ENCODE measurements at places on chromosomes 2 and 18. TPM values are rescaled to one million over a fixed set of nuclear protein-coding genes. Genes with fewer than 3 reads are reported as not detected.

DNA sequence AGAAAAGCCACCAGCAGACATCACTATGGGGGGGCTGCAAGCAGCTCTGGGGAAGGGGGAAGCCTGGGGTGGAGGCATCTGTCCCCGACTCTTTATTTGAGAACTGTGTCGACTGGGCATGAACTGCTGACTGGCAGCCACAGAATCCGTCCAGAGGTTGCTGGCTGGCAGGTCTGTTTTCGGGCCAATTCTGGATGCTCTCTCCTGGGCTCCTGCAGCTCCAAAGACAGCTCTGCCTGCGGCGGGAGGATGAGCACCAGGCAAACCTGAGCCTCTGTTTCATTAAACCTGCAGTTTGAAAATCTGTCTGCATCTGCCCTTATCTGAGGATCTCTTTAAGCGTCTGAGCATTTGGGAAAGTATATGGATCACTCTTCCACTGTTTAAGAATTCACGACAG lies 34.4 kb upstream of the RPL31 start:
- no peak for DNase-seq

DNA sequence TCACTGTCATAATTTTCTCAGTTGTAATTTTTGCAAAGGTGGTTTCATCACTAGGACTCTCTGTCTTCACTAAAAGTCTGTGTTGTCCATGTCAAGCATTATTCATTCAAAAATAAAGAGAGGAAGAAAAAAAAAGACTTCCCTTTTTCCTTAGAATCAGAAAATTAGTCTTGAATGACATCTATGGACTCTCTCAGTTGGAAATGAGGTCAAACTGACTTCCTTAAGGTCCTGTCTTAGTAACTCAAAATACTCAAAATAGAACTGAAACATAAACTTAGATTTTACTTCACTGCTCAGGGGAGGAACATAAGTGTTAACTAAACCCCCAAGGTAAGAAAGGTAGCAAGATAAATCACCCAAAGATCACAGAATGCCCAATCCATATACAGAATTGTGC lies 2.2 kb upstream of the ZNF407 start:
- DNase-seq = no peak

Gene FAM168B
- polyA plus RNA-seq = 134 TPM

DNA sequence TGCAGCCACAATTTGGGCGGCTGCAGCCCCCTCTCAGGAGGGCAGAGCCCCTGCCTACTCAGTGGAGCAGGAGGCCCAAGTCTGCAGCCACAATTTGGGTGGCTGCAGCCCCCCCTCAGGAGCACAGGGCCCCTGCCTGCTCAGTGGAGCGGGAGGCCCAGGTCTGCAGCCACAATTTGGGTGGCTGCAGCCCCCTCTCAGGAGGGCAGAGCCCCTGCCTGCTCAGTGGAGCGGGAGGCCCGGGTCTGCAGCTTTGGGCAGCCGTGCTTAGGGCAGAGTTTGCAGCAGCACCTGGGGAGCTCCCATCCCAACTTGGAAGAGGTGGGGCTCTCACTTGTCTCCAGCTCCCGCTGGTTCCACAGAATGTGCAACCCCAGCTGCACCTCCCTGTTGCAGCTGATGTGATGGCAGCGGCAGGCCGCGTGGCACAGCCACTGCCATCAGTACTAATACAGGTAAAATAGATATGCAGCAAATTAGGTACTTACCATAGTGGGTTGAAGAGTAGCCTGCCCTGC lies 99.4 kb downstream of the TWIST2 start:
- DNase-seq = no peak

- no peak for DNase-seq
Measured at GRCh38 chr2:36824273-36824672, 127.8 kb downstream of the VIT start.

DNA sequence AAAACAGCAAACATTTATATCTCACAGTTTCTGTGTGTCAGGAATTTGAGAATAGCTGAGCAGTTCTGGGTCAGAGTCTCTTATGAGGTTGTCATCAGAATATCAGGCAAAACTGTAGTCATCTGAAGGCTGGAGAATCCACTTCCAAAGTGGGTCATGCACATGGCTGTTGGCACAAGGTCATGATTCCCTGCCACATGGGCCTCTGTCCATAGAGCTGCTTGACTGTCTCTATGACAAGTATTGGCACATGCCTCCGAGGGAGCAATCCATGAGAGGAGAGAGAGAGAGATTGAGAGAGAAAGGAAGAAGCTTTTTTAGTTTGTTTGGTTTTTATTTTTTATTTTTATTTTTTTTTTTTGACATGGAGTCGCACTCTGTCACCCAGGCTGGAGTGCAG lies 101.8 kb upstream of the DDX18 start:
- DNase-seq = no peak

Gene DSG1
- polyA plus RNA-seq = 0.11 TPM

Gene TRIP12
- 182 TPM for polyA plus RNA-seq

Gene CHST9
- polyA plus RNA-seq = 6.3 TPM

Gene KIF1A
- 13.9 TPM for polyA plus RNA-seq

DNA sequence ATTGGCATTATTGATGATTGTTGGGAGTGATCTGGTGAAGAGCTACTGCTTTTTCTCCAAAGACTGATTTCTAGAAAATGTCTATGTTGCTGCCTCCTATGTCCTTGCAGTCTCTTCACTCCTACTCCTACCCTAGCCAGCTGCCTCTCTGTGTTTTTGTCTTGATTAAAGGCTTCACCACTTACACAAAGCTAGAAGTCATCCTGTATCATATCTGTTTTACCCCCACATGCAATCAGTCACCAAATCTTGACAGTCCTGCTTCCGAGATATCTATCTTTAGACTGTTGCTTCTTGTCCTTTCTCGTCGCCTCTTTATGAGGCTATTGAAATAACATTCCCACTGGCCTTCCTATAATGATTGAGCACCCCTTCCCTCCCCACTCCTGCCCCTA lies 84.5 kb upstream of the ITGA4 start:
- DNase-seq = no peak

- no peak for DNase-seq
Measured at GRCh38 chr2:157438863-157439823, 4.7 kb downstream of the CYTIP start.

DNA sequence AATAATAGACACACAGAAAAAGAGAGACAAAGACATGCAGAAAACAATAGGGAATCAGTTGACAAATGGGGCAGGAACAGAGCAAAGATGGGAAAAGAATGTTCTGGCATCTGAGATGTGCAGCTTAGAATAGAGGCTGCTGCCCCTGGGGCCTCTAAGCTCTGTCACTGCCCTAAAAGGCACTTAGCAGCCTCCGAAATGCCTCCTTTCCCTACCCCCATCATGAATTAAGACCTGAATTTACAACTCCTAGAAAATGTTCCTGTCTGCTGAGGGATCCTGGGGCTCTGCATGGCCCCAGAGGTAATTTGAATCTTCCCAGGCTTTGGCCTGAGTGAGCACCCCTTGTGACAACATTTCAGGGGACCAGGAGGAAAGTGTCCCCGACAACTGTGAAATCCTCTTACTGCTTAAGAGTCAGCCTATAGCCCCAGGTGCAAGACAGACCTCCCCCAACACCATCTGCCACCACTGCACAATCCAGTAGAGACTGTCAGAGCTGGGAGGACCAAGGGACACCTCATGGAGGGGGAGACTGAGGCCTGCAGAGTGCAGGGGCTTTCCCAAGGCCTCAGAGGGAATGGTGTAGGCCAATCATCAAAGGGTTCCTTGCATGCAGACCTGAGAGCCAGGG lies 24.8 kb downstream of the MRPL35 start:
- no peak for DNase-seq

Gene RMC1
- polyA plus RNA-seq = 22.9 TPM

DNA sequence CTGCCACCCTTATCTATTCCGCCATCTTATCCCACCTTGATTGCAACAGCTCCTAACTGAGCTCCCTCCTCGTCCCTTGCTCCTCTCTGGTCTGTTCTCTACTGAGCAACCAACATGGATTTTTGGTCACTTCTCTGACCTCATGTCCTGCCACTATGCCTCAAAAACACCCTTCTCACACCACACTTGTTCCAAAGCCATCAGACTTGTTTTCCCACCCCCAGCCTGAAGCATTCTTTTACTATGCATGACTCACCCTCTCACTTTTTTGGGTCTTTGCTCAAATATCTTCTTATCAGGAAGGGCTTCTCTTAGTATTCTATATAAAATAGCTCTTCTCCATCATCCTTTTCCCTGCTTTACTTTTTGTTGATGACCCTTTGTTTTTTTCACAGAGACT lies 2.7 kb upstream of the FAM237A start:
- DNase-seq = no peak

DNA sequence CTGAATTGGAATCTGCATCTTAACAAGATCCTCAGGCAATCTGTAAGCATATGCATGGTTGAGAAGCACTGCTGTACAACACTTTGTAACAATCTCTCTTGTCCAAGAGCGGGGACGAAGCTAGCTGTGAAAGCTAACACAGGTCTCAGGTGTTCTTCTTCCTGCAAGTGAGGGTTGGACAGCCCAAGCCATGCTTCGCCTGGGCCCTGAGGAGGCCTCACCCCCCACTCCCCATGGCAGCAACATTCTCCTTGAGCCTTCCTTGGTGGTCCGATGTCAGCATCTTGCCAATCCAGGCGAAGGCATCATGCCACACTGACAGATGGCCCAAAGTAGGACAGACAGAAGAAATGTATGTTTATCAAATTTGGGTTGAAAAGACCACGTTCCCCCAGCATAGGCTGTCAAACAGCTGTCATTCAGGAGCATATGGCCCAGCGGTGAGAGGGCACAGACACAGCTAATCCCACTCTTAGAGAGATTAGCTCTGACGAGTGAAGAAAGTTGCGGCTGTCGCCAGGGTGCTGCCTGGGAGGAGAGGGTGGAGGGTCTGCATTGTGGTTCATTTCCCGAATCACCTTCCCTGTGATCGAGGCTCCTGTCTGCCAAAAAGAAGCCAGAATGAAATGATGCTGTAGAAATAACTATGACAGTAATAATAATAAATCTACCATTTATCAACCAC lies 344.7 kb downstream of the MYCN start:
- no peak for DNase-seq

Gene SNX17
- 105 TPM for polyA plus RNA-seq

GRCh38 chr2:164735309-164735919 lies 106.2 kb downstream of the COBLL1 start:
- DNase-seq = no peak

GRCh38 chr2:224958462-224958857 lies 83.8 kb downstream of the DOCK10 start:
- no peak for DNase-seq

Gene MC5R
- 0.20 TPM for polyA plus RNA-seq

DNA sequence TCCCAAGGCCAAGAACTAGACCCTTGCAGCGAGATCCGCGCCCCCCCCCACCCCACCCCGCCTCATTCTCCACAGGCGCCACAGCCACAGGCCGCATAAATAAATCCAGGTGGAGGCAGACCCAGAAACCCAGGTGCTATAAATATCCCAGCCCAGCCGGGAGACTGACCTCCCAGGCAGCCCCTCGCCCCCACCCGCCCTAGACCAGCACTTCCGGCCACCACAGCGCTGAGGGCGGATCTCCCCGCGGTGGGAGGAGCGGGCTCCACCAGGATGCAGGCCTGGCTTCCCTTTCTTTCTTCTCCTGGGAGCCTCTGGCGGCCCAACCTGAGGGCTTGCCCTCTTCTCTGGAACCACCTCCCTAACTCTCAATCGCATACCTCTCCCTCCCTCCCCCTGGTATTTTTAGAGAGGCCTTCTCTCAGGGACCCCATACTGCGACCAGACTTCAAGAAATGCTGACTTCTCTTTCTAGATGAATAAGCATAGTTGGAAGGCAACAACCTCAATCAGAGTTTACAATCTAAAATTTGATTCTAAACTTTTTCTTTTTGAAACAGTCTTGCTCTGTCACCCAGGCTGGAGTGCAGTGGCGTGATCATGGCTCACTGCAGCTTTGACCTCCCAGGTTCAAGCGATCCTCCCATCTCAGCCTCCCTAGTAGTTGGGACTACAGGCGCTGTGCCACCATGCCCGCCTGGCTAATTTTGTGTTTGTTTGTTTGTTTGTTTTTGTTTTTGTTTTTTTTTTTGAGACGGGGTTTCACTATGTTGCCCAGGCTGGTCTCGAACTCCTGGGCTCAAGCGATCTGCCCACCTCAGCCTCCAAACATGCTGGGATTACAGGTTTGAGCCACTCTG lies 55.0 kb downstream of the PKDCC start:
- peak; percentile 73 for DNase-seq

DNA sequence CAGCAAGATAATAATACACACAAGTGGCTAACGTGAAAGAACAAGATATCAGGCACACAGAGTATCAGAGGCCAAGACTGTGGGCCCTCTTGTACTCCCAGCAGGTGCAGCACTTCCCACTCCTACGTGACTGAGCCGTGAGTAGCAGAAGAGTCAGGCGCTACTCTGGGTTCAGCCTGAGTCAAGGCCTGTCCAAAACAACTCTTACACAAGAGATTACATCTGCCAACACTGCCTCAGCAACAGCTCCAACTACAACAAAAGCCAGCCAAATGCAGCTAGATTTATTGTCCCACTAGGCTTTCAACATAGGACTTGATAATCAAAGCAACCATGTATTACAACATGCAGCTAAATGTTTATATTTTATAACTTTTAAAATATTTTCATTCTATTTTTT lies 56.2 kb downstream of the ITSN2 start:
- peak; percentile 27 for DNase-seq

DNA sequence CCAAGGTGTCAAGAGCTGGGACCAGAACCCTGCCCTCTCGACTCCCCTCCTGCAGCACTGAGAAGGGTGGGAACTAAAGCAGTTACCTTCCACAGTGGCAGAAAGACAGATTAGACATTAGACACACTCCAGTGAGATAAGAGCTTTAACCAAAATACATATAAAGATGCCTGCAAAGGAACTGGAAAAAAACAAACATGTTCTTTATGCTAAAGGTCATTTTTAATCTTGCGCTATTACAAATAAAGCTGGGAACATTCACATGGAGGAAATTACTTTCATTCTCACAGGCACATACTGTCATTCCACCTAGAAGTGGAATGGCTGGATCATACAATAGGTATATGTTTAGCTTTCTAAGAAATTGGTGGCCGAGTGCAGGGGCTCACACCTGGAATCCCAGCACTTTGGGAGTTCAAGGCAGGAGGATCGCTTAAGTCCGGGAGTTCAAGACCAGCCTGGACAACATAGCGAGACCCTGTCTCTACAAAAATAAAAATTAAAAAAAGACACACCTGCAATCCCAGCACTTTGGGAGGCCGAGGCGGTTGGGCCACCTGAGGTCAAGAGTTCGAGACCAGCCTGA lies 41.9 kb downstream of the C2orf76 start:
- DNase-seq = no peak

Measured in right renal pelvis (tissue), 4 donors.